ENCODE measurements at places on chromosomes 16 and 17.

- DNase-seq: no peak
Measured at GRCh38 chr16:10067406-10067805, 114.8 kb downstream of the GRIN2A start.

GRCh38 chr16:79598348-79599181, 2.0 kb downstream of the MAF start:
- DNase-seq: peak; percentile 53

GRCh38 chr17:42817866-42818265, 6.2 kb downstream of the BECN1 start:
- no peak for DNase-seq

- DNase-seq: no peak
Measured at GRCh38 chr17:12641084-12641483, 24.6 kb upstream of the MYOCD start.

DNA sequence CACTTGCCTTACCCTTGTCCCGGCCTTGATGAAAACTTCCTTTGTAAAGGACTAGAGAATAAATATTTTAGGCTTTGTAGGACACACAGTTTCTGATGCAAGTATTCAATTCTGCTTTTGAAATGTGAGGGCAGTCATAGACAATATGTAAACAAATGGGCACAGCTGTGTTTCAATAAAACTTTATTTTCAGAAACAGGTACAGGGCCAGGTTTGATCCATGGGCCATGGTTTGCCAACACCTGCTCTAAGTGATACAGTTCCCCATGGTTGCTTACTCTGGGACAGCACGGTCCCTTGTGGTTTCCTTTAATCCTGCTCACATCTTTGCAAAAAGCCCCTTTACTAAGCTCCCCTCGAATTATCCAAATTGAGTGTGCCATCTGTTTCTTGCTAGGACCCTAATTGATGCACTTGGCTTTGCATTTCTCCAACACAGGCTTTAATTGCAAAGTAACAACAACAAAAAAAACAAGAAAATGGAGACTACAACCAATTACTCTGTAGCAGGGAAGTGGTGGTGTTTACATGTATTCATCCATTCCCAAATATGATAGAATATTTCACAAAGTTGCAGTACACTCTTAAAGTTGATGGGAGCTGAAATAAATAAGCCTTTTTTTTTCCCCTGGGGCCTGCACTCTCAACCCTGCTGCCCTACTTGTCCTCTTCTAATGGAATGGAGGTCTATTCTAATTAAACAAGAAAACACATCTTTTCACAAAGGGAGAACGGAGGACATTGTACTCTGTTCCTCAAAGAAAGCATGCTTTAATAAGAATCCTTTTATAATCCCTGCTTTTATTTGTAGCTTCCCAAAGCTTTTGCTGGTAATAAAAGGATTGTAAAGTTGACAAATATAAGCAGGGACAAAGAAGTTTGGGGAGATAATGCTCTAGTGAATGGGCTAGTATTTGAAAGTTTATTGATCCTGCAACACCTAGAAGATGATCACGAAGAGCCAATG, 37.7 kb upstream of the TOX3 start:
- DNase-seq: no peak

GRCh38 chr16:84175350-84176081, 11.3 kb downstream of the TAF1C start:
- peak; percentile 42 for DNase-seq

DNA sequence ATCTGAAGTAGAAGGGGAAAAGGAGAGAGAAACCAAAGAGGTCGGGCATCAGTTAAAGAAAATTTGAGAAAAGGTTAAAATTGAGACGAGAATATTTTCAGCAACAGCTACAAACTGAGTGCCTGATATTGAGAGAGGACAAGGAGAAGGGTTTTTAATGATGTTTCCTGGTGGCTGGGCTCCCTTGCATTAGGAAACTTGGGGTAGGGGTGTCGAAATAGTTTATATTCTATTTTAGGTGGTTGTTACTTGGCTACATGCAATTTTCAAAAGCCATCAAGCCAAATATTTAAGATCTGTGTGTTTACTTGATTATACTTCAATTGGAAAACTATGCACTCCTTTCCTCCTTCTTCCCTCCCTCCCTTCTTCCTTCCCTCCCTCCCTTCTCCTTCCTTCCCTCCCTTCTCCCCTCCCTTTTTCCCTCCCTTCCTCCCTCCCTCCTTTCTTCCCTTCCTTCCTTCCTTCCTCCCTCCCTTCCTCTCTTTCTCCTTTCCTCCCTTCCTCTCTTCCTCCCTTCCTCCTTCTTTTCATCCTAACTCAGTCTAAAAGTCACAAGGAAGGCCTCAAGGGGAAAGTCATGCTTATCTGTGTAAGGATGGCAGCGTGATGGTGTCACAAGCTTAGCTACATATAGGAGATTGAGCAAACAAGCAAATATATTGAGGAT, 1.8 kb upstream of the APOH start:
- no peak for DNase-seq

DNA sequence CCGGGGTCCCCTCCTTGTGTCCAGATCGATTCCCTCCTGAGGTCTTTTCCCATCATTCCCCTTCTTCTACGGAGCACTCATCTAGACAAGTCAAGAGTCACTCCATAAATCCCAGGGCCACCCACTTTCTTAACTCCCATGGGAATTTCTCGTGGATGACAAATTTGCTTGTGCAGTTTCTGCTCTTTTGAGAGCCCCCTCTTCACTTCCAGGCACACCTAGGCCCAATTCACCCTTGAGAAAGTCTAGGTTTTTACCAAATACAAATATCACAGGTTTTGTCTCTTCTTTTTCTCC, 522 bp upstream of the POLDIP2 start:
- DNase-seq: no peak

DNA sequence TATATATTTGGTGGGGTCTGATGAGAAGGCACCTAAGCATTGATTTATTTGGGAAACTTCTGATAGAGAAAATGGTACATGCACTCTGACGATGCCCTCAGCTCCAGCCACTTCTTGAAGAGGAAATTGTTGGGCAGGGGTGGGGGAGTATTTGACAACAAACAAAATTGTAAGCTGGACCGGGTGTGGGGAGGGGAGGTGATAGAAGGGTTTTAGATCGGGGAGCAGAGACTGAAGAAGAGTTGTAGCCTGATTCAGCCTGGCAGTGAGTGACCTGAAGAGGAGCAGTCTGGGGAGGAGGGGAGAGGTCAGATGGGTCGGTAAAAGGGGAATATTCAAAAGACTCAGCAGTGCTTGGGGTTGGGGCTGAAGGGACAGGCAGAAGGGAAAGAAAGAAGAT, 2284.7 kb downstream of the TP53TG3F start:
- DNase-seq: no peak

DNA sequence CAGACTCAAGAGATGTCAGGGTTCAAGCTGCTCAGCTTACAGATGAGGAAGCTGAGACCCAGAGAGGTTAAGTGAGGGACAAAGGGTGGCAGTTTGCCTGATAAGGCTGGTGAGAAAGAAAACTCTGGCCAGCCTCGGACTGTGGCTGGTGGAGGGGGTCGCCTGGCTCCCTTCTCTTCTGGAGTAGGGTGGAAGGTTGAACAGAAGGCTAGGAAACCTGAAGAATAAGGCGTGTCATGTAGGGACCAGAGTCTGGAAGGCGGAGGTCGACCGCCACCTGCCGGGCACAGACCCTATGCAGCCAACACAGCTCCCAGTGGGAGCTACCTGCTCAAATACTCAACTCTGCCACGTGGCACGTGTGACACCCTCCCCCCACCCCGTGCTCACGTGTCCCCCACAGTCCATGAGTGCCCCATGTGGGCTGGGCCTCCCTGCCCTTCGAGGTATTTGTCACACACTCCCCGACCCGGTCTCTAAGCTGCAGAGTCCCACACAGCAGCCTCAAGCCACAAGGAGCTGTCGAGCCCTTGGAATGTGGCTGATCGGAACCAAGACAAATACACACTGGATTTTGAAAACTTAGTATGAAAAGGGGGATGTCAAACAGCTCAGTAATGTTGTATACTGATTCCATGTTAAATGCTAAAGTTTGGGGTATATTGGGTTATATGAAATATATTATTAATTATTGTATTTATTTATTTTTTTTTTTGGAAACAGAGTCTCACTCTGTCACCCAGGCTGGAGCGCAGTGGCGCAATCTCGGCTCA, 11.8 kb downstream of the HID1 start:
- peak; percentile 83 for DNase-seq

GRCh38 chr17:40264458-40265185, 23.1 kb upstream of the CDC6 start:
- no peak for DNase-seq

DNA sequence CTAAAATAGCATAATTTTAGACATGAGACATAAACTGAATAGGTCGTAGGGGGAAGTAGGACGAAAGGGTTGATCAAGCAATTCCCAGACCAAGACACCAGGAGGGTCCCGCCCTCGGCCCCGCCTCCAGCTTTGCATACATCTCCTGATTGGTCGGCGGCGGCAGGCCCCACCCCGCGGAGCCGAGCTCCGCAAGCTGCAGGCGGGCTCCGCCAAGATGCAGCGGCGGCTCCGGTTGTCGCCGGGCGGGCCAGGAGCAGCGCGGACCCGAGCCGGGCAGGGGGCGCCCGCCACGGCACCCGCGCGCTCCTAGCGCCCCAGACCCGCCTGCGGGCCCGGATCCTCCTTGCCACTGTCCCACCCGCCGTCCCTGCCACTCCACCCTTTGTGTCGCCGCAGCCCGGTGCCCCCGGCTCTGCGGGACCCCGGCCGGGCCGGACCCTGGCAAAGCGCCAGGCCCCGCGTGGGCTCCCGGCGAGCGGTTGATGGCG, at the start of gene CDR2L:
TSS of gene CDR2L (plus strand) at position 215 of the 491 bp plus-strand sequence. CDS start 412 bp downstream, outside the sequence.
- DNase-seq: peak; percentile 97

- no peak for DNase-seq
Measured at GRCh38 chr16:716200-716568, 1.3 kb downstream of the METRN start.

- no peak for DNase-seq
Measured at GRCh38 chr16:83105279-83106077, 478.7 kb downstream of the CDH13 start.

Measured in HEK293T (cell line).